ENCODE measurements at places on chromosomes 5 and 9. TPM values are rescaled to one million over a fixed set of nuclear protein-coding genes. Genes with fewer than 3 reads are reported as not detected.

DNA sequence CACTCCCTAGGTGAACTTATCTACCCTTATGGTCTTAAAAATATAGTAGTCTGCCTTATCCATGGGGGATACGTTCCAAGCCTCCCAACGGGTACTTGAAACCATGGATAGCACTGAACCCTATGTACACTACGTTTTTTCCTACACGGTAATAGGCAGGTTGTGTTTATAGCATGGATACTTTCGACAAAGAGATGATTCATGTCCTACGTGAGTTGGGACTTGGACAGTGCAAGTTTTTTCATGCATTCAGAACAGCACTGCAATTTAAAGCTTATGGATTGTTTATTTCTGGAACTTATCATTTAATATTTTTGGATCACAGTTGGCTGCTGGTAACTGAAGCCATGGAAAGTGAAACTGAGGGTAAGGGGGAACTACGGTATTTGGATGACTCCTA, 88.1 kb downstream of the CNTLN start:
- ATAC-seq, result peak; percentile 75

- ATAC-seq, result no peak
Measured at GRCh38 chr5:59130431-59130830, 547.6 kb downstream of the RAB3C start.

- peak; percentile 47 for ATAC-seq
Measured at GRCh38 chr5:113140837-113141671, 164.5 kb downstream of the DCP2 start.

- ATAC-seq, result no peak
Measured at GRCh38 chr5:157613385-157614245, 38.0 kb upstream of the ADAM19 start.

DNA sequence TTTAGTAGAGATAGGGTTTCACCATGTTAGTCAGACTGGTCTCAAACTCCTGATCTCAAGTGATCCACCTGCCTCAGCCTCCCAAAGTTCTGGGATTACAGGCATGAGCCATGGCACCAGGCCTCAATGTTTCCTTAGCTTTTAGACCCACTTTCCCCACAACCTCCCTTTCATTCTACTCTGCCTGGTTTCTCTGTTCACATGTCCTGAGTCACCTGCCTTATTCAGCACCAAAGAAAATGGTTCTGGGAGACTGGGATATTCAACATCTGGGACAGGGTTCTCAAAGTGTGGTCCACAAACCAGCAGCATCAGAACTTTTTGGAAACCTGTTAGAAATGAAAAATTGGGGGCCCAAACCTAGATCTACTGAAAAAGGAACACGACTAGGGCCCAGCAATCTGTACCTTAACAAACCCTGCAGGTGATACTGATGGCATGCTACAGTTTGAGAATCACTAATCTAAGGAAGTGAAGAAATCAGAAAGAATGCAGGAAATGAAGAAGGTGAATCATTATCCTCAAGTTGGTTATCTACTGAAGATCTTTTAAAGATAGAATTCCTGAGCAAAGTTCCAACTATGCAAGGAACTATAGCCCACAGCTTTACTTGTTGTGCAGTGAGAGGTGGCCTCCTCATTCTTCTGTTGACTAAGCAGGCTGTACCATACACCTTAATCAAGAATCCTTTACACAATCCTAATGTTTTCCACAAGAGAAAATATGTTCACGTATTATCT, 51.8 kb upstream of the CTNNAL1 start:
- ATAC-seq, result no peak

DNA sequence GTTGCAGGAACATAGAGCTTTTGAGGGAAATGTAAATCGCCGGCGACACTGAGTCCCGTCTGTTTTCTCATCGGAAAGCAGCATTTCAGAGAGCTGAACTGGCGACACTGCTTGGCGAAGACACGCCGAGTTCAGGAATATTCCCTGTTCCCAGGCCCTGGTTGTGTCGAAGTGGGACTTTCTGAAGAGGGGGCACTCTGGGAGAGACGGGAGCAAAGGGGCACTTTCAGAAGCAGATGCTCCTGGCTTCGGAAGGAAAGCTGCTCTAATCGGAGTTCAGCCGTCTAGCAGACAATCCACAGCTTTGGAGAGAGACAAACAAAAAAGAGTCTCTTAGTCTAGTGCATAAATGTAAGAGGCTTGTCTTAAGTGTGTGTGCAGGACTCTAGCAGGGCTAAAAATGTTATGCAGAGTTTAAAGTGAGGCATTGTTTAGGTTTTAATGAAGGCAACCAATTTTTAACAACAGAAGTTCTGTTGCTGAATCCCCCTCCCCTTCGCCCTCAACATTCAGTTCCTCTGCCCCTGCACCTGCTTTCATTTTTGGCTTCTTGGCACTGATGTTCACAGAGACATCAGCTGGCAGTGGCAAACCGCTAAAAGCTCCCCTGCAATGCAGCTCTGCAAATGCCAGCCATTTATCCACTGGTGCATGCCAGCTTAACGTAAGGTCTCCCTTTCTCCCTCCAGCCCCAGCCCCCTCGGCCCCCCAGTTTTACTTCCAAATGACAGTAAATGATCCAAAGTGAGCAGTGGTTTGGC, 289.5 kb upstream of the MPDZ start:
- ATAC-seq, result no peak

DNA sequence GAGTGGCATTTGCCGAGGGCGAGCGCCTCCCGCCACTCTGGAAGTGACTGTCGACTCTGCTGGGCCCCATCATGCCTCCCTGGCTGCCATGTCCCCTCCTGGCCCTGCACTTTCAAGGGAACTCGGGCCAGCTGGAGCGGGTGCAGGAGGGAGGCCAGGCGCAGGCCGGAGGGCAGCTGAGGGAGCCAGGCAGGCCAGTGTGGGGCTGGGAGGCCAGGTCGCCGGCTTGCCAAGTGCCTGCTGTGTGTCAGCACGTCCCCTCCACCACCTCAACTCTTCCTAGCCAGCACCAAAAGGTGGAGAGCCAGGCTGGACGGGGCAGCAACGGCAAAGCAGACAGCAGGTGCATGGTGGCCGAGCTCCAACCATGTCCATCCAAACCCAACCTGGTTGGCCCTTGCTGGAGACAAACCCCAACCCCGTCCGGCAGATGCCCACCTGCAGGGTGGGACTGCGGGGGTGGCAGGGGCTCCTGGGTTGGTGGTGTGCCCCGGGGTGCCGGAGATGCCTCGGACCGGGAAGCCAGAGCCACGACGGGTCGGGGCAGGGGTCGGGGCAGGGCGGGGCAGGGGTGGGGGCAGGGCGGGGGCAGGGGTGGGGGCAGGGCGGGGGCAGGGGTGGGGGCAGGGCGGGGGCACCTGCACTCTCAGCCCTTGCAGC, 36.5 kb upstream of the EGFL7 start:
- no peak for ATAC-seq

DNA sequence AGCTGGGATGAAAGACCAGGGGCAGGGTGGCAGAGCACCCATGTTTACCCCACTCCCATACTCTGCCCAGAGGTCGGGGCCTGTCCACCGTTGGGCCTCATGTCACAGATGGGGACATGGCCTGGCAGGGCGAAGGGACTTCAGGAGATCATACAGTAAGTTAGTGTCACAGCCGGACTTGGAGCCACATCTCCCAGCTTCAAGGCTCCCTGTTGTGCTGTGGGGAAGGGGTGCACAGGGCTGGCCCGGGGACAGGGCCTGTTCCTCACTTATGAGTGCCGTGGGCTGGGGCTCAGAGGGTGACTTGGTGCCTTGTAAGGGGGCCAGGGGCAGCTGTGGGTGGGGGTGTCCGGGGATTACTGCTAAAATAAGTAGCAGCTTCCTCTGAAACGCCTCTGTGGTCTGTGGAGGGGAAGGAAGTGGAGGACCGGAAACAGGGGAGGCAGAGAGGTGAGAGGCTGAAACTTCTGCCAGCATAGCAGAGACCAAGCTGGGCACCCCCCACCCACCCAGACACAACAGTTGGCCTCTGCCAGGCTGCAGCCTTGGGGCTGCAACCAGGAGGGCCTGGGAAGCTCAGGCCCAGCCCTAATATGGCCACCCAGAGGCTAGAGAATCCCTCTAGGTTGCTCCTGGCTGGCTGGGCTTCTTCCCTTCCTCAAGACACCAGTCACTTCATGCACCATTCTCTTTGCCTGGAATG, 41.1 kb upstream of the NEK6 start:
- ATAC-seq, result peak; percentile 52

DNA sequence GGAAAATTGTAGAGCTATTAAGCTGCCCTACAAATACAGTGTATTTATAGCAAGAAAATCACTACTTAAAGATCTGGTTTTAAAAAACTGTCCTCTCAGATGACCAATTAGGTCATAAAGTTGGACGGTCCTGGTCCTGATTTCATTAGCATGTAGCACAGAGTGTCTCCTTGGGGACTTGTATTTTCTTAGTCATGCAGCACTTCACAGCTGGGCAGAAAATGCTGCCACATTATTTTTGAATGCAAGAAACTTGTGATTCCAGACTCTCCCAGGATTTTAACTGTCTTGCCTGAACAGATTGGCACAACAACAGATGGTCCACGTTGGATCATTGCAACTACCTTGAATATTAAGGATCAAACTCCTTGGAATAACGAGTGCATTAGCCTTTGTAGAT, 348.1 kb upstream of the SGCD start:
- ATAC-seq, result no peak

GRCh38 chr5:132261881-132262845, 4.7 kb downstream of the PDLIM4 start:
- ATAC-seq, result no peak

DNA sequence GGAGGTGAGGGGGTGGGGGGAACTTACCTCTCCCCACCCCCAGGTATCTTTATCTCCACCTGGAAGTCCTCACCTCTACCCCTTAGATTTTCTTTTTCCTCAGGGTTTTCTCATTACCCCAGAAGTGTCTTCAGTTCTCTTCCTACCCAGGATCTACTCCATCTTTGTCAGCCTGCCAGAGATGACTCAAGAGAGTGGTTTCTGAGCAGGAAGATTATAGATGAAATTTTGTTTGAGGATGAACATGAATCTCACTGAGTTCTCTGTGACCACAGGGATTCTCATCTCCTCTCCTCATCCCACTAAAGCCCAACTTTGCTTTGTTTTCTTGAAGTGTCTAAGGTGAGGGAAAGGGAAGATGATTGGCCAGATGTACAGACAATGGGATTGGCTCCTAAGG, 5.2 kb upstream of the HINT2 start:
- no peak for ATAC-seq

DNA sequence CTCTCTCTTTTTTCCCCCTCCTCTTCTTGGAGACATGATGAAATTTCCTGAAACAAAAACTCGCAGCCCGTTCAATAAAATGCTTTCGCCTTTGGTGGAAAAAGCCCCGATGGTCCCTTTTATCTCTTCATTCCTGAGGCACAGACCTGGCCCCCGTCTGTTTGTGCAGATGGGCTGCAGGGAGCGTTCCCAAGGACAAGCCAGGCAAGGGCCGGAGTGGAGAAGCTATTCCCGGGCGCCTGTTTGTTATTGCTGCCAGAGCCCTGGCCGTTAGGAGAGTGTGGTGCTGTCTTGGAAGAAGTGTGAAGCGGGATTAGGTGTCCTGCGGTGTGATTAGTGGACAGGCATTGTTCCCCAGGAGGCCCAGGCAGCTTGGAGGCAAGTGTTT, 71.9 kb downstream of the SMIM23 start:
- no peak for ATAC-seq

DNA sequence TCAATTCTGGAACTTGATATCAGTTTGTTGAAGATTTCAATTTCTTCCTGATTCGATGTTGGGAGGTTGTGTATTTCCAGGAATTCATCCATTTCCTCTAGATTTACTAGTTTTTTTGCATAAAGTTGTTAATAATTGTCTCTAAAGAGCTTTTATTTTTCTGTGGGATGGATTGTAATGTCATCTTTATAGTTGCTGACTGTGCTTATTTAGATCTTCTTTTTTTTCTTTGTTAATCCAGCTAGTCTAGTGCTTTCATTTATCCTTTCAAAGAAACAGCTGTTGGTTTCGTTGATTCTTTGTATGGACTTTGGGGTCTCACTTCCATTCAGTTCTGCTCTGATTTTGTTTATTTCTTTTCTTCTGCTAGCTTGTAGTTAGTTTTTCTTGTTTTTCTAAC, 302.0 kb upstream of the DMAC1 start:
- ATAC-seq, result no peak

DNA sequence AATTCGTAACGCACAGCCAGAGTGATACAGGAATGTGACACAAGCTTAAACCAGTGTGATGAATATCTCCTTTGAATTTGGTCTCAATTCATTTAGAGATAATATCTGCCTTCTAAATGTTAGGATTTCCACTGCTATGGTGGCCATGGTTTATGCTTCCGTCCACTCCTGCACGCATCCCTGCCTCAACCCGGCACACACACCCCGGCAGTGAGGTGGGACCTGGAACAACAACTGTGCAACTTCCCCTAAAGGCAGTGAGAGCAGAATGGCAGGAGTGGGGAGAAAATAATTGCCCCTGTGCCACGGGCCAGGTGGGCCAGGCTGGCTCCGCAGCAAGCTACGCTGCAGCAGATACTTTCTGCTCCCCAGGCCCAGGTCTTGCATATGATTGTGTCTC, 72.6 kb upstream of the CPEB4 start:
- no peak for ATAC-seq

DNA sequence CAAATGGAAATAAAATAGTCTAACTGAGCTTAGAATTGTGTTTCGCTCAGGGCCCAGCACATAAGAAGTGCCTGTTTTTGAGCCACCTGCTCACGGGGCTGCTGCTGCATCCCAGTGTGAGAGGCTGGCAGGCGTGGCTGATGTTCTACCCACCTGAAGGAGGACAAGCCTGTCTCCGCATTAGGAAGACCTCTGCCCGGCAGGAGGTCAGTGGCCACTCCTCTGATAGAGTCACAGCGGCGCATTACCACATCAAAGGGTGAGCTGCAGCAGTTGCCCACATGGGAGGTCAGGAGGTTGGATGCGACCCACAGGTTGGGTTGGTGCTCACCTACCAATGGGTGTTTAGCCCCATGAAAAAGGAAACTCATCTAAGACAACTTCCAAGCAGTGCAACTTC, 3.7 kb upstream of the SLC6A7 start:
- no peak for ATAC-seq

DNA sequence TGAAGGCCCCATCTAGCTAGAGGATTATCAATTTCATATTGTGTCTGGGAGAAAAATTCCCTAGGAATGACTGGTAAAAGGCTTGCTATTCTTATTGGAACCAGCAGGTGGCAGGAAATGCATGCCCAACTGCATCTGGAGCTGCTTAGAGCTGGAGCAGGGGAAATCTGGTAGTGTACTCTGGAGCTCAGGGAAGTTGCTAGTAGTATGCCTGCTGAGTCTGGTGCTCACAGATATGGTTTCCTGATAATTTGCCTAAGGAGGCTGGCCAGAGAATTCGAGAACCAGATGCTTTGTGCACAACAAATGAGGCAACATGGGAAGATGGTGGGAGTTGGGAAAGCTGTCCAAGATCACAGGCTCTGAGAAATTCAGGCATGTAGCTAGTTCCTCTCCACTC, 53.7 kb downstream of the G3BP1 start:
- ATAC-seq, result peak; percentile 85

Gene RC3H2
- total RNA-seq, result 31.3 TPM

Gene TAF11L13
- not detected for total RNA-seq

Gene MIER3
- 10.2 TPM for total RNA-seq

Gene ARL14EPL
- total RNA-seq, result not detected

Gene GPR21
- total RNA-seq, result 0.76 TPM

Gene CORO2A
- total RNA-seq, result 21.2 TPM

Gene TICAM2
- 1.2 TPM for total RNA-seq

Gene PCDHGA2
- 0.68 TPM for total RNA-seq

Gene PRR7
- 4.3 TPM for total RNA-seq

Gene SH3TC2
- 3.4 TPM for total RNA-seq

Gene HSD17B3
- not detected for total RNA-seq

Gene MCIDAS
- total RNA-seq, result 0.20 TPM

Gene PSAT1
- total RNA-seq, result 66.5 TPM

Gene SH3GL2
- total RNA-seq, result not detected
